ENCODE measurements at places on chromosomes 16 and 17.
A peak's percentile ranks its signal among the peaks of the same experiment; 100 is the strongest.

DNA sequence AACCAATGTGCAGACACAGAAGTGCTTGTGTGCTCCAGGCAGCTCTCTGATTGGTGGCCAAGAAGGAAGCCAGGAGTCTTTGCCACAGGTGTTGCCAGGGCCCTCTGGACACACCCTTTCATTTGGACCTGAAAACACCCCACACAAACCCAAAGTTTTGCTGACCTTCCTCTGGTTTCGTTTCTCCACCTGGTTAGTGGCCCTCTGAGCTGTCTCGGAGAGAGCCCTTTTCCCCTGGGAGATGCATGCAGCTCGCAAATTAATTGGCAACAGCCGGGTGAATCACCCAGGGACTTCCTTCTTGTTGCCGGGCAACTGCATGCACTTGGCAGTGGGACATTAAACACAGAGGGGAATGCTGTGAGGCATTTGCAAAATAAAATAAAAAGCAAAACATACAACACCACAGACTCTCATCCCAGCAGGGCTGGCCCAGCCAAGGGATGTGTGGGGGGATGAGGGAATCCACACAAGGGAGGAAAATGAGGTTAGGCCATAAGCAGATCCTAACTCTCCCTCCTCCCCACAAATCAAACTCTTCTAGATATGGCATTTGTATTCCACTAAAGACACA is 286.6 kb downstream of the SOX9 start:
- no peak for DNase-seq

- DNase-seq = no peak
Observed at GRCh38 chr17:4492721-4493561, 5.7 kb upstream of the SPNS2 start.

DNA sequence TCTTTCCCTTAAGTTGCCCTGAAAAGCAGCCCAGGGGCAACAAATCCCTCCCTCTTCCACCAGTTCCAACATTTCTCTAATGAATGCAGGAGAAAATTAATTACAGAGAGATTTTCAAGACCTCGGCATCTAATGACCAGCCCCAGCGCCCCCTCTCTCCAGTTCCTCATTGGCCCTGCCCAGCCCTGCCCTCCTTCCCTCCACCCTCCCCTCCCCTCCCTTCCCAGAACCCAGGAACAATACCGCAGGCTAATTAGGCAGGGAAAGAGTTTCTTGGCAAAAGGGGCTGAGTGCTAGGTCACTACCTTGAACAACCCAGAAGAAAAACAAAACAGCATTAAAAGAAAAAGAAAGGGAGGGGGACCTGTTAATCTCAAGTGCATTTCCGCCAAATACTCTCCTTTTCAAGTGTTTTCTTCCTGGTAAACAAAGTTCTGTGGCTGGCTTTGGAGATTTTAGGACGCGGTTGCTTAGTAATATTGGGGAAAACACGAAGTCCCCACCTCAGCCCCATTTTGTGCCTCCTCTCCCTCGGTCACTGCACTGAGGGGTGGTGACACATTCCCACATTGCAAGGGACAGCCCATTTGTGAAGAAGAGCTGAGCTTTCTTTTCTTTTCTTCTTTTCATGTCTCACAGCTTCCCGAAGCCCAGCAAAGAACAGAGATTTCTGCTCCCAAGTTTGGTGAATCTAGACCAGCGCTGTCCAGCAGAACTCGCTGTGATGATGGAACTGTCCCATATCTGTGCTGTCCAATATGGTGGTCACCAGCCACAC is 215.4 kb downstream of the SOX9 start:
- no peak for DNase-seq

- DNase-seq = no peak
Observed at GRCh38 chr17:4583782-4584100, 588 bp upstream of the SMTNL2 start.

- DNase-seq = peak; percentile 77
Observed at GRCh38 chr16:48537909-48538745, 71.9 kb downstream of the N4BP1 start.

DNA sequence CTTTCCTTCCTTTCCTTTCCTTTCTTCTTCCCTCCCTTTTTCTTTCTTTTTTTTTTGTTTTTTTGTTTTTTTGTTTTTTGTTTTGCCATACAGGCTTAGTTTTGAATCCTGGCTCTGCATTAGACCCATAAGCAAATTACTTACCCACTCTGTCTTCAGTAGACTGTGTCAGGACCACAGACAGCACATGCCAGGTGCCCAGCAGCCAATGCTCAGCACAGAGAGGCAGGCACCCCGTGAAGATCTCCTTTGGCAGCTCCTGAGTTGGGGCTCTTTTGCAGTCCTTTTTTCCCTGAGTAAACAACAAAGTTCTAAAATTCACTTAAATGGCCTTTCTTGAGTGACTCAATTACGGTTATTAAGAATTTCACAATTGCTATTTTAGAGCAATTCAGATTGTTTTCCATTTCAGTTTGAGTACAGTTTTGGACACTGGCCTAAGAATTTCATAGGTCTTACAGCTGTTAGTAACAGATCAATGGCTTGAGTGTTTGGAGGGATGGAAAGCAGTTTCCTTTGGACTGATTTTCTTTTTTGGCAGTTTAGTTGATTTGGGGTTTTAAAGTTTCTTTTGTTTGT is 26.2 kb upstream of the SLC5A11 start:
- DNase-seq = no peak

DNA sequence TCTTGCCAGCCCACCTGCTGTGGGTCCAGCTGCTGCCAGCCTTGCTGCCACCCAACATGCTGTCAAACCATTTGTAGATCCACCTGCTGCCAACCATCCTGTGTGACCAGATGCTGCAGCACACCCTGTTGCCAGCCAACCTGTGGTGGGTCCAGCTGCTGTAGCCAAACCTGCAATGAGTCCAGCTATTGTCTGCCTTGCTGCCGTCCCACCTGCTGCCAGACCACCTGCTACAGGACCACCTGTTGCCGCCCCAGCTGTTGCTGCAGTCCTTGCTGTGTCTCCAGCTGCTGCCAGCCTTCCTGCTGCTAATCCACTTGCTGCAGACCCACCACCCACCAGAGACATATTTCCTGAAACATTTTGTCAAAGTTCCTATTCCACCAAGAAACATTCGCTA is 641 bp downstream of the KRTAP9-1 start:
- DNase-seq = no peak

DNA sequence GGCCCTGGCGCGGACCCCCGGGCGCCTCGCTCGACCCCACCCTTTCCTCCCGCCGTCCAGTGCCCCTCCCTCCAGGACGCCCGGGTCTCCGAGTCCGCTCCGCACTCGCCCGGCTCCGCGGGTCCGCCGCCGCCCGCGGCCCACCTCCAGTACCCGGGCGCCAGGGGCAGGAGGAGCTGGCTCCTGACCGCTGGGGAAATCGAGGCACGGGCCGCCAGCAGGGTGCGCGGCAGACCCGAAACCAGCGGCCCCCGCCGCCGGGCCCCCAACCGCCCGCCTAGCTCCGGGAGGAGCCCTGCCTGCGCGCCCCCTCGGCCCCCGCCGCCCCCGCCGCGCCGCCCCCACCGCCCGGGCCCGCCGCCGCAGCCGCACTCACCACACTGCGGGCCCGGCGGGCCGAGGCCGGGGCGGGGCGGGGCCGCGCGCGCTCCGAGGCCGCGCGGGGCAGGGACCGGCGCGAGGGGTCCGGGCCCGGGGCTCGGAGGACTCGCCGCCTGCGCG is 333 bp downstream of the MAFG start:
- DNase-seq = no peak

DNA sequence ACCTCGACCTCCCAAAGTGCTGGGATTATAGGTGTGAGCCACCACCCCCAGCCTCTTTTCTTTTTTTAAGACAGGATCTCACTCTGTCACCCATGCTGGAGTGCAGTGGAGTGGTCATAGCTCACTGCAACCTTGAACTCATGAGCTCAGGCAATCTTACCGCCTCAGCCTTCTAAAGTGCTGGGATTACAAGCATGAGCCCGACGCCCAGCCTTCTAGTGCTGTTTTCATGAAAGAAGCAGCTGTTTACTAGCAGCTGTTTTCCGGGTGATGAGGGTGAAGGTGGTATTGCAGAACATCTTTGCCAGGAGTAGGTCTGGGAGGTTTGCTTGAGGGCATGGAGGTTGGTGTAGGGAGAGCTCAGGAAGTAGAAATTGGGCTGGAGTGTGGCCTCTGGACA is 2.0 kb downstream of the ADCY7 start:
- DNase-seq = peak; percentile 15

DNA sequence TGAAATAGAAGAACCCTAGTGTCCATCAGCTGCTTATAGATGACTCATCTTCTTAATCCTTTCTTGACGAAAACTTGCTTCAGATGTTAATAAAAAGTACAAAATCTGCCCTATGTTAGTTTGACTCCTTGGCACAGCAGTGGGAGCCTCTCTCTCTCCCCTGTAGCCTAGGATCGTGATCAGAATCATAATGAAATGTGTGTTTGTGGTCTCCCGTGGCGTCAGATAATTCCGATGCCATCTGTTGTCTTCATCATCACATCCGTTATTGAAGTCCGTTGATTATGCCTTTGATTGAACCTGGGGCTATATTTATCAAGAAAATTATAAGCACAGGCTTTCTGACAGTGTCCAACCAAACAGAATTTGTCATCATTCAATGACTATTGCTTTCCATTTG is 102.5 kb downstream of the BMERB1 start:
- DNase-seq = no peak

- DNase-seq = no peak
Observed at GRCh38 chr16:49867796-49868668, 12.1 kb upstream of the ZNF423 start.

- no peak for DNase-seq
Observed at GRCh38 chr16:16108759-16109158, 114.5 kb downstream of the ABCC6 start.

GRCh38 chr16:87445486-87445885 is 47.3 kb downstream of the ZCCHC14 start:
- no peak for DNase-seq

DNA sequence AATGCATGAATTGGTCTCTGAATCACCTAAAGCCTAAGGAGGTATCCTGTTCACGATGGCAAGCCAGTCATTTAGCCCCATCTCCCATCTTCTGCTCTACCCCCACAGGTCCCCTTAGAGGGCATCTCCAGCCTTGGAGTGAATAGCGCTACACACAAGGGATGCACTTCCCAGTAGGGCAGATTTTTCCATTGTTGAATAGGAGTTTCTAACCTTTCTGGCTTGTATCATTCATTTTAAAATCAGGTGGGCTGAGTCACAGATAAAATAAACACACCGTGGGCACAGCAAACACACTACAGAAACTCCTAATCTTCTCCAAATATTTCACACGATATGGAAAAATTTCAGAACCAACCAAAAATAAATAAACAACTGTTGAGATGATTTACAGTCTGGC is 201.2 kb upstream of the NOG start:
- DNase-seq = no peak

GRCh38 chr16:8941718-8942344 is 21.9 kb downstream of the USP7 start:
- no peak for DNase-seq

DNA sequence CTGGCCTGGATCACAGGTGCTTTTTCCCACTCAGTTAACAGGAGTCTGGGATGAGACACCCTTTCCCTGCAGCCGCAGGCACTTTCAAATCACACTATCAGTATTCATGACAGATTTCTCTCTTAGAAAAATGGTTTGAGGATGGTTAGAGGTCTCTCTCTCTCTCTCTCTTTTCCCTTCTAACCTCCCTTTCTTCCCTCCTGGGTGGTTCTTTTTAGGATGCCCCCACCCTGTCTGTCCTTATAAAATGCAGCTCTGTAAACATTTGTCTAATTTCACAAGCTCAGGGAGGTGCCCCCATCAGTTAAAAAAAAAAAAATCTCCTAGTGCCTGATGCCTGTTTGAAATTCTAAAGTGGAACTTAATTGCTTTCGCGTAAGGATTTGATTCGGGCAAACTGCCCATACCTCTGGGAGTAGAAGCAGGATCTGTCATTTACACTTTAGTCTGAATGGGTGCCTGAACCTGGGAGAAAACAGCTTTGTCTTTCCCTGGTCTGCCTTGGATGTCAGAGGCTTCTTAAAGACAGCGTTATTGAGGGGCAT is 158.8 kb downstream of the CCDC182 start:
- no peak for DNase-seq

GRCh38 chr17:77833769-77834168 is 124.7 kb upstream of the TNRC6C start:
- no peak for DNase-seq

GRCh38 chr17:20092261-20092867 is 83.2 kb downstream of the SPECC1 start:
- DNase-seq = no peak

DNA sequence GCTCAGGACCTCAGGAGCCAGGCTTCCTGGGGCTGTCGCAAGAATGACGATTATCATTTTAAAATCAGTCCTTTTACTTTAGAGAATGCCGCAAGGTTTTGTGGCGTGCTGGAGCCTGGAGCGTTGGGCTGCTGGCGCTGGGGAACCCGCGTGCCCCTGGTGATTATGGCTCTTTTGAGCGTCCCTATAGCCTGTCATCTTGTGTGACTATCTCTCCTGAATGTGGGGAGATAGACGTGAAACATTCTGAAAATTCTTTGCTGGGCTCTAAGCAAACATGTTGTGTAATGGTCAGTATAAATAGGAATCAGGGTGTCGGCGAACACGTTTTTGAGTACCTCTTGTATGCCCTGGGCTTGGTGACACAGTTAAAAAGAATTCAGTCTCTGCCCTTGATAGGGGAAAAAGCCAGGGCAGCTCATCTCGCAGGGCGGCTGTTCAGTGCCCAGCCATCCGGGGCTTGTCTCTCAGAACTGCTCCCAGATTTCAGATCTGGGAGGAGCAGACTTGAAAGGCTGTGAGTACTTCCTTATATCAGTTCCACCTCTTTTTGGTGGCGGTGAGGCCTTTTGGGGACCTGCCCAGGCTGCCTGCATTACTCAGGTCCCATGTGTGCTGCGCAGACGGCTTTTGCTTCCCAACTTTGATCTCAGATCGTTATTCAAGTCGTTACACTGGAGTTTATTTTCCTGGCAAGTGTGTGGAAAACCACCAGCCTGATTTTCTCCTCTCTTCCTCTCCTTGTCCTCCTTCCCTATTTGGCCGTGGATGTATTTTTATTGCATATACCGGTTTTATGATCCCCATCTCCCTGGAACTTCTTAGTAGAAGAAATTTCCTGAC is 973 bp downstream of the SLC7A6 start:
- peak; percentile 87 for DNase-seq

Data from upper lobe of right lung (tissue), 1 donor.